Umbilical cord (tissue), 2 donors: ENCODE measurements at places on chromosomes 16 and 17. TPM values are rescaled to one million over a fixed set of nuclear protein-coding genes. Genes with fewer than 3 reads are reported as not detected.

- no peak for DNase-seq
Measured at GRCh38 chr17:64498308-64499203, 1.7 kb upstream of the POLG2 start.

DNA sequence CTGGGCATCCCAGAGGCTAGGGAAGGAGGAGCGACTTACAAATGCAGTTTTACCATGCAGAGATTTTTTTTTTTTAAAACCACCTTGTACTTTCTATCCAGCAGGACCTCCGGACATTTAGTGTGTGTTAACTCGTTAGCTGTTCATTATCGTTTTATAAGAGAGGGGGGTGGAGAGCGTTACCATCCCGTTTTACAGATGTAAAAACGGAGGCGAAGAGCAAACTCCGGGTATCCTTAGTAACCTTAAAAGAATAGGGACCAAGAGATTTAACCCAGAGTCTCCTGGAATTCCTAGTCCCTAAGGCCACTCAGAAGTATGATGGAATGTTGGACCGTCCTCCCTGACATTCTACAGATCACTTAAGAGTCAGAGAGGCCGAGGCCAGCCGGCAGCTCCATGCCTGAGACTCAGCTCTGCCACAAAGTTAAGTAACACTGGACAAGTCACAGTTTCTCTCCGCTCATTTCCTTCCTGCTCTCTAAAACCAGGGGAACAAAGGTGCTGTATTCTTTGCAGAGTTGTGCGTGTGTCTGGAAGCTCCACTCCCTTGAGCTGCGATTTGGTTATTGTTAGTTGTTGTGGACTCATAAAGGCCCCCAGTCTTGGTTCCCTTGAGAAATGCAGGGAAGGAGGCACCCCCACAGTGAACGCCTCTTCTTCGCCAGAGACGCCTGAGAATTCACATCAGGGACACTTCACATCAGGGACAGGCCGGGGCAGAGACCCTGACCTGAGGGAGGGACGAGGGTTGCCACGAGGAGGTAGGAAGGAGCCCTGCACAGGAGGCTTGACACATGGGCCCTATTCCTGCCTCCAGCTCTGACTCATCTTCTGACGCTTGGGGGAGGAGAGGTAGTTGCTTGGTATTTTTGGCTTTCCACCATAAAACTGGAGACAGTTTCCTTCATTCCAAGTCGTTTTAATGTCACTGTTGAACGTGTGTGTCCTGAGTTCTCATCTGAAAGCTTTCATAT lies 1.2 kb downstream of the DUSP14 start:
- peak; percentile 87 for DNase-seq

DNA sequence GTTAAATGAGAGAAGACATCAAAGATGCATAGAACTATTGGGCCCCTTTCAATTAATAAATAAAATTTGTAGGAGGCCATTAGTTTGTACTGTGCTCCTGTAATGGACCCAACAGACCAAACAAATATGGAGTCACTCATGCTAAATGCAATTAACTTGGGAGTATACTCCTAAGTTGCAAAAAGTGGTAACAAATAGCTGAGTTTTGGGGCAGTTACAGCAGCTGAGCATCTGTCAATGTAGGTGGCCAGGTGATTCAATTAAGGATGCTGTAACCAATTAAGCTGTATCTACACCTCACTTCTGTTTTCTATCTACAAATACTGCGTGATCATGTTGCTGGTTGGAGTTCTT lies 34.9 kb downstream of the WNT9B start:
- DNase-seq: no peak

GRCh38 chr16:57128771-57129389 lies 36.5 kb downstream of the CPNE2 start:
- DNase-seq: no peak

GRCh38 chr16:88357317-88358022 lies 25.3 kb upstream of the ZNF469 start:
- no peak for DNase-seq

GRCh38 chr17:10088444-10088843 lies 110.0 kb downstream of the GAS7 start:
- peak; percentile 95 for DNase-seq

Gene MYL4
- 48.9 TPM for total RNA-seq
